ENCODE measurements at places on chromosomes 1 and 21. TPM values are rescaled to one million over a fixed set of nuclear protein-coding genes. Genes with fewer than 3 reads are reported as not detected.

GRCh38 chr21:46211376-46211775 is 17.2 kb downstream of the LSS start:
- no peak overlapping the region for H3K4me3 ChIP-seq
- no peak overlapping the region for H3K27ac ChIP-seq
- H3K36me3 ChIP-seq = peaks cover 99% of the 10 kb centered on the region
- H3K4me1 ChIP-seq = no peaks in the 10 kb centered on the region

- H3K27ac ChIP-seq = no peak overlapping the region
- DNase-seq = no peak
- no peaks in the 10 kb centered on the region for H3K27me3 ChIP-seq
- no peaks in the 10 kb centered on the region for H3K36me3 ChIP-seq
- H3K4me3 ChIP-seq = no peak overlapping the region
Observed at GRCh38 chr1:184870319-184870718, 104.0 kb downstream of the NIBAN1 start.

GRCh38 chr1:89697383-89697782 is 64.5 kb downstream of the LRRC8C start:
- no peak overlapping the region for H3K4me3 ChIP-seq
- DNase-seq = no peak
- H3K36me3 ChIP-seq = no peaks in the 10 kb centered on the region
- H3K4me1 ChIP-seq = peaks cover 41% of the 10 kb centered on the region

- H3K27ac ChIP-seq = no peak overlapping the region
- H3K4me1 ChIP-seq = no peaks in the 10 kb centered on the region
- no peaks in the 10 kb centered on the region for H3K27me3 ChIP-seq
- H3K4me3 ChIP-seq = no peak overlapping the region
- H3K36me3 ChIP-seq = no peaks in the 10 kb centered on the region
Observed at GRCh38 chr1:5430136-5430535, 562.1 kb downstream of the NPHP4 start.

GRCh38 chr1:59520827-59521418 is 224.0 kb downstream of the FGGY start:
- no peaks in the 10 kb centered on the region for H3K4me1 ChIP-seq
- DNase-seq = peak; percentile 51

DNA sequence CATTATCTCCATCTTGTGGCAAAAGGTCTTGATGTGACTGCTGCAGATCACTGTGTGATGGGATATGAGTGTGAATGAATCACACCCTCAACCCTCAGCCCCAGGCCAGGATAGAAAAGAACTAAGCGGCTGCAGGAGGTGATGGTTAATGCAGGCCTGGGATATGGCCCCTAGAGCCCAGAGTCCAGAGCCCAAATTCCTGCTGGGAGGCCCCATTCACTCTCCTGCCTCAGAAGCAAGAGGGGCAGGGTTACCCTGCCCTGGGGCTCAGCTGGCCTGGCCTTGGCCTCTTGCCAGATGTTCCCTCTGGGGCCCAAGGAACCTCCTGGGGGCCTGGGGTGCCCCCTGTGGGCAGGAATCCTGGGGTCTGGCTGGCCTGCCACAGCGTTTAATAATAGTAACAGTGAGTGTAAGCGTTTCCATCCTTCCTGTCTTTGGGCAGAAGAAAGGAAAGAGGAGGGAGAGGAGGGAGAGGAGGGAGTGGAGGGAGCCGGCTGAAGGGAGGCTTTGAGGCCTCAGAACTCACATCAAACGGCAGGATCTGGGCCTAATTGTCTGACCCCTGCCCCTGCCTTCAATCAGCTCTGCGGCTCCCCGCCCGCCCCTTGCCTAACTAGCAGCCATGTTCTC is 26.2 kb downstream of the DMAP1 start:
- H3K27ac ChIP-seq = peak overlapping the region; percentile 81
- DNase-seq = no peak
- H3K4me3 ChIP-seq = no peak overlapping the region
- peaks cover 10% of the 10 kb centered on the region for H3K4me1 ChIP-seq
- H3K27me3 ChIP-seq = no peaks in the 10 kb centered on the region

- H3K4me1 ChIP-seq = no peaks in the 10 kb centered on the region
- H3K27me3 ChIP-seq = no peaks in the 10 kb centered on the region
- no peak overlapping the region for H3K4me3 ChIP-seq
- H3K27ac ChIP-seq = no peak overlapping the region
- no peaks in the 10 kb centered on the region for H3K36me3 ChIP-seq
- DNase-seq = no peak
Observed at GRCh38 chr1:215018555-215018954, 64.0 kb upstream of the KCNK2 start.

GRCh38 chr1:87129606-87130005 is 199.1 kb upstream of the LMO4 start:
- no peaks in the 10 kb centered on the region for H3K36me3 ChIP-seq
- H3K27ac ChIP-seq = no peak overlapping the region

DNA sequence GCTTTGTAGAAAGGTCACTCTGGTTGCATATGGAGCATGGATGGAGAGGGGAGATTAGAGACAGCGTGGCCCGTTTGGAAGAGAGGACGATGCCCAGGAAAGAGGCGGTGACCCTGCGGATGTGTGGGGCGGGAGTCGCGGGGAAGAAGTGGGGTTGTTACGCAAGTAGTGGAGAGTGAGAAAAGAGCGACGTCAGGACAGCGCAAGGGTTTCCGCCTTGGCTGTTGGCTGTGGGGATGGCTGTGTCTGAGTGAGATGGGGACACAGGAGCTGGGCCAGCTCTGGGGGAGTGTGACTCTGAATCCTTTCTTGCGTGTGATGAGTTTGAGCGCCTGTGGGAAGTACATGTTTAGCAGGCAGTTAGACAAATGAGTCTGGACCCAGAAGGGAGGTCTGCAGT is 3.8 kb downstream of the B4GALT2 start:
- no peak overlapping the region for H3K4me3 ChIP-seq
- H3K27me3 ChIP-seq = no peaks in the 10 kb centered on the region
- no peaks in the 10 kb centered on the region for H3K36me3 ChIP-seq
- peak; percentile 54 for DNase-seq
- peaks cover 25% of the 10 kb centered on the region for H3K4me1 ChIP-seq

DNA sequence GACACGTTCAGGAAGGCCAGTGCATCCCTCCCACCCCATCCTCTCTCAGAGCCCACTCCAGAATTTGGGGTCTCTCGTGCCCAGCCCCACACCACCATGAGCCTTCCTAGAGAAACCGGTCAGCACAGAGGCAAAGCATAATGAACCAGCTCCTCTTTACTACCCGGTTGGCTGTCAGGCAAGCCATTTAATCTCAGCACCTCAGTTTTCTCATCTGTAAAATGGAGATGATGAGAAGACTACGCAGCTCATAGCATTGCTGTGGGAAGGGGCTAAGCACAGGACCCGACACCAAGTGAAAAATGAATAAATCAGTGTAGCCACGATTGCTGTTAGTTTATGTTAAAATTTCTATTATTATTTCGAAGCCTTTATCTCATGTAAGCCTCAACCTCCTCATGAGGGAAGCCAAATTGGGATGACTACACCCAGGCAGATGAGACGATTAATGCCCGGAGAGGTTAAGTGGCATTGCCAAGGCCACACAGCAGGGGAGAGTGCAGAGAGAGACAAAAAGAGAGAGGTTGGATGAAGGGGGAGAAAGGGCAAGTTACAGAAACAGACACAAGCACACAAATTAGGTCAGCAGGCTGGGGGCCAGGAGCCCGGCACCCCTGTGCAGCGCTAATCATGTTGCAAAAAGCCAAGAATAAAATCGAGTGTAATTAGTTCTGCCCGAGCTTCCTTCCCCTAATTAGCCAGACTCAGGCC is 25.7 kb downstream of the SDC3 start:
- no peaks in the 10 kb centered on the region for H3K36me3 ChIP-seq
- peaks cover 26% of the 10 kb centered on the region for H3K4me1 ChIP-seq
- no peak for DNase-seq
- no peak overlapping the region for H3K27ac ChIP-seq
- H3K4me3 ChIP-seq = no peak overlapping the region

- DNase-seq = no peak
- no peaks in the 10 kb centered on the region for H3K4me1 ChIP-seq
- H3K27me3 ChIP-seq = no peaks in the 10 kb centered on the region
Observed at GRCh38 chr1:33848205-33848937, 15.5 kb upstream of the HMGB4 start.

GRCh38 chr1:42739753-42740700 is at the start of gene CLDN19:
Gene CLDN19 (minus strand): TSS chr1:42740236. CDS start chr1:42740063, 173 bp downstream.
- no peak within 1 kb of the TSS for H3K4me3 ChIP-seq
- H3K4me1 ChIP-seq = no peaks in the 10 kb centered on the region
- no peaks in the 10 kb centered on the region for H3K27me3 ChIP-seq
- H3K27ac ChIP-seq = no peak within 1 kb of the TSS

DNA sequence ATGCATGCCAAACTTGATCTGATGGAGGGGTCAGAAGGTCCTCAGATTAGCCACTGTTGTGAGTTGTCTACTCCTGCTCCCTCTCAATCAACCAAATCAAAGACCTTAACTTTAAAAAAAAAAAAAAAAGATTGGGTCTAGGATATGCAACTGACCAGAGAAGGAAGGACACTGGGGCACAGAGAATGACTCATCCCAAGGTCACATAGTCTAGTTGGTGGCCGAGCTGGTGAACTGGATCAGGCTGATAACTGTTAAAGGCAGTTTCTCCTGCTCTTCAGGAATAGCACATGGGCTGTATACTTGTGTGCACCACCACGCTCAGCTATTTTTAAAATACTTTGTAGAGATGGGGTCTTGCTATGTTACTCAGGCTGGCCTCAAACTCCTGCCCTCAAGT is 14.8 kb upstream of the S100A7 start:
- H3K27ac ChIP-seq = no peak overlapping the region
- H3K36me3 ChIP-seq = no peaks in the 10 kb centered on the region
- DNase-seq = no peak
- H3K4me3 ChIP-seq = no peak overlapping the region
- no peaks in the 10 kb centered on the region for H3K4me1 ChIP-seq

DNA sequence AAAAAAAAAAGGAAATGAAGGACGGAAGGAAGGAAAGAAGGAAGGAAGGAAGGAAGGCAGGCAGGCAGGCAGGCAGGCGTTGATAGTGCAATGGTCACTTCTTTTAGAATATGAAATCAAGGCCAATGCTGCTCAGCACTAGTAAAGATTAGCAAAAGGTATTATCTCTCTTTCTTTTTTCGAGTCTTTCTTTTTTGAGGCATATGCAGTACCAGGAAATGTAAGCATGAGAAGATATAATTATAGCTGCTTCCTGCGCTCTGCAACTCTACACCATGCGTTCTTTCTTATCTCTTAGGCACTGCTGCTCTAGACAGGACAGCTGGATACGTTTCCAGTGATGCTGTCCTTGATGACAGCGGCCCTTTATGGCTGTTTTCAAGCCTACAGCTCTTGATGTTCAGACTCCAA is 1512.5 kb upstream of the B3GALT2 start:
- no peak overlapping the region for H3K4me3 ChIP-seq
- H3K4me1 ChIP-seq = no peaks in the 10 kb centered on the region
- no peaks in the 10 kb centered on the region for H3K36me3 ChIP-seq
- H3K27ac ChIP-seq = no peak overlapping the region

DNA sequence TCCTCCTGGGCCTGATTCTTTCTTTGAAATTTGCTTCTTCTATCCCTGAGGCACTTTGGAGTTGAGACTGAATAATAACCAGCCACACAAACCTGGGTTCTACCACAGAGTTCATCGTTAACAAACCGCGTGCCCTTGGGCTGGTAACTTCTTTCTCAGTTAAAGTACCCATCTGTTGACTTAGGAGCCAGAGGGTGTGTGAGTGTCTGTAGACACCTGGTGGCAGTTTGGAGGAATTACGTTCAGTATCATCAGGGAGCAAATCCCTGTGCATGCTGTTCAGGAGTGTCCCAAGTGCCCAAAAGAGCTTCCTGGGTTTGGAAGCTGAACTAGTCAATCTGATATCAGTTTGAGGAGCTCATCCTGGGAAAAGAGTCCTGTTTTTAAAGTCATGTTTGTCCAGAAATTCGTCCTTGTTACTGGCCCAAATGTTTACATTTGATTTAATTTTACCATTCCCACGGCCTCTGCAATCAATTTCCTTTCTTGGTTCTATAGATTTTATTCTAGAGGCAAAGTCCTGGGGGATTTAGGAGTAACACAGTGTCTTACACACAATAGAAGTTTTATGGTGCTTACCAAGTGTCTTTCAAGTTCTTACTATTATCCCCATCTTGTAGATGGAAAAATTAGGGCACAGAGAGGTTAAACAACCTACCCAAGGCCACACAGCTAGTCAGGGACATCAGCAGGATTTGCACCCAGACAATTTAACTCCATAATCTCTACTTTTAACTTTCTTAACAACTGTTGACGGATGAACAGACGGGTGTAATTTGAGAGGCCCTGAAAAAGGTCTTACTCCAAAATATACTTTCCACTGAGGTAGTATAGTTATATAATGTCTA is 26.7 kb upstream of the RPTN start:
- peak; percentile 49 for DNase-seq
- H3K36me3 ChIP-seq = no peaks in the 10 kb centered on the region
- H3K4me3 ChIP-seq = no peak overlapping the region
- H3K4me1 ChIP-seq = peaks cover 20% of the 10 kb centered on the region

DNA sequence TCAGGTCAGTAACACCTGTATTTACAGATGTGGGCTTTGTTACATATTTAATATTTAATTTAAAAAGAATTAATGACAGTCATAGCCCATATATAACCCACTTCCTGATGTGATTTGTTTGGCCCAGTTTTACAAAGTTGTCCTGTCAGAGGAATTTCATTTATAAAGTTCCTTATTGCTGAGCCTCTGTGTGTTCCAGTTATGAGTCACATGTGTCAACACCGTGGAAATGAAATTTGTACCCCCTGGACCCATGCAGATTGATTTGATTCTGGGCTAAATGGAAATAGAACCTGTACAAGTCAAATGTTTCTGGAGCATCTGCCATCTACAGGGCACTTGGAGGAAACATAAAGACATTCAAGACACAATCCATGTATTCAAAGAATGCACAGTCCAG is 149.2 kb downstream of the CACNA1E start:
- no peak overlapping the region for H3K27ac ChIP-seq
- DNase-seq = no peak
- no peak overlapping the region for H3K4me3 ChIP-seq
- no peaks in the 10 kb centered on the region for H3K36me3 ChIP-seq
- H3K27me3 ChIP-seq = no peaks in the 10 kb centered on the region

DNA sequence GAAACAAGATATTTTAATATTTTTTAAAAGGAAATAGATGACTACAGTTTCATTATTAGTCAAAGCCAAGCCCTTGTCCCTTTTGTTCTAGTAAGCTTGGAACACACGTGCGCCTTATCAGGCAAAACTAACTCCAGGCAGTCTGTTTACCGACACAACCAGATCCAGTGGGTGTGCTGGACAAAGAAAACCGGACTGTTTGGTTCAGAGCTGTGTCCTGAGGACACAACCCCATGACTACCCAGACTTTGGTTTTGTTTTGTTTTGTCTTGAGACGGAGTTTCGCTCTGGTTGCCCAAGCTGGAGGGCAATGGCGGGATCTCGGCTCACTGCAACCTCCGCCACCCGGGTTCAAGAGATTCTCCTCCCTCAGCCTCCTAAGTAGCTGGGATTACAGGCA is 13.9 kb upstream of the RHOU start:
- no peaks in the 10 kb centered on the region for H3K36me3 ChIP-seq
- H3K4me3 ChIP-seq = no peak overlapping the region
- no peaks in the 10 kb centered on the region for H3K27me3 ChIP-seq
- no peaks in the 10 kb centered on the region for H3K4me1 ChIP-seq
- H3K27ac ChIP-seq = no peak overlapping the region
- no peak for DNase-seq

Gene PIGK
- 16.4 TPM for total RNA-seq

Gene MAP10
- total RNA-seq = 4.2 TPM

Gene ERVH48-1
- total RNA-seq = 0.20 TPM

Gene WNT3A
- total RNA-seq = 4.0 TPM

Gene DMRTA2
- 0.13 TPM for total RNA-seq

Gene IRF6
- total RNA-seq = 11.5 TPM

Gene ATF3
- 18.3 TPM for total RNA-seq

Gene PEX11B
- total RNA-seq = 15.2 TPM

Gene TRABD2B
- 0.20 TPM for total RNA-seq

Gene KIF17
- total RNA-seq = 5.6 TPM

Data from upper lobe of left lung (tissue), 6 donors.